Colonic mucosa (tissue), 4 donors: ENCODE measurements at places on chromosomes 7 and 10.

DNA sequence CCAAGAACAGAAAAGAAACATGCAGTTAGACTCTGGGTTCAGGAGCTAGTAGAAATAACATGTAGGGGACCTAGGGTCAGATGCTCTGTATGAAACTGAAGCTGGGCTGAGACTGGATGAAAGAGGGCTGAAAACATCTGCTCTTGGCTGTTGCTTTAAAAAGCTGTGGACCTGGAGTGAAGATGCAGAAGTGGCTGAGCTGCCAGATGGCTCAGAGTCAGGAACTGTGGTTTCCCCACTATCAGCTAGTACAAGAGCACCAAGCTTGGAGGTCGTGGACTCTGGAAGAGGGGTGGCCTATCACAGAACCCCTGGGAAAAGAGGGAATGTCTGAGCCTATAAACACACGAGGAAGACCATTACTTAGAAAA lies 5.9 kb downstream of the ADK start:
- no peak for DNase-seq

DNA sequence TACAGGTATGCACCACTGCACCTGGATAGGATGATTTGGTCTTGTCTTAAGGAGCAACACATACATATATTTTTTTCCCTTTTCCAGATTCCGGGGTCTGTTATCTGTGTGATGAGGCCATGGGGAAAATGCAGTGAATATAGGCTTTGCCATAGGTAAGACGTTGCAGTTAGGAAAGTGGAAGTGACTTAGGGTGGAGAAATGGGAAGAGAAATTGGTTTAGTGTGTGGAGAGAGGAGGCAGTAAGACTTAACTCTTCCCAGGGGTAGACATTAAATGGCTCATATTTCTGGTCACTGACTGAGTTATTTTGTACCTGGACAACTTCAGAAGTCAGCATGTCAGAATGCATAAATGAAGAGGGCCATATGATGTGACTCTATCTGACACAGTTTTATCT lies 66.7 kb downstream of the PFKFB3 start:
- DNase-seq, result no peak

GRCh38 chr7:105589356-105590077 lies 8.2 kb upstream of the EFCAB10 start:
- DNase-seq, result peak; percentile 45

GRCh38 chr7:77351539-77352004 lies 64.6 kb downstream of the GSAP start:
- no peak for DNase-seq

GRCh38 chr7:96401200-96401599 lies 79.3 kb upstream of the SLC25A13 start:
- no peak for DNase-seq

- DNase-seq, result no peak
These were observed 331.5 kb downstream of the DNAJB6 start for GRCh38 chr7:157668221-157668883.

- DNase-seq, result no peak
These were observed 267.8 kb upstream of the SEMA3C start for GRCh38 chr7:81186691-81187090.
